ENCODE measurements at places on chromosomes 7 and 10. TPM values are rescaled to one million over a fixed set of nuclear protein-coding genes. Genes with fewer than 3 reads are reported as not detected.

HSPB1 gene
- total RNA-seq = 809 TPM

MYL10 gene
- not detected for total RNA-seq

CYP2C9 gene
- not detected for total RNA-seq

SLC26A5 gene
- not detected for total RNA-seq

FAM131B gene
- total RNA-seq = 1.5 TPM

GOLGA7B gene
- 0.29 TPM for total RNA-seq

EFCAB10 gene
- total RNA-seq = 0.42 TPM

NME8 gene
- total RNA-seq = not detected

TAS2R3 gene
- total RNA-seq = 0.78 TPM

AUTS2 gene
- 6.6 TPM for total RNA-seq

NKX1-2 gene
- total RNA-seq = not detected

KCND2 gene
- total RNA-seq = 2.7 TPM

CRYGN gene
- 0.16 TPM for total RNA-seq

AKR1C8 gene
- not detected for total RNA-seq

BHLHA15 gene
- total RNA-seq = not detected

DNAJC12 gene
- total RNA-seq = 5.8 TPM

NUDT1 gene
- 29.9 TPM for total RNA-seq

CTNNA3 gene
- 6.9 TPM for total RNA-seq

STAG3 gene
- not detected for total RNA-seq

ANXA8L1 gene
- total RNA-seq = not detected

LSM5 gene
- 26.3 TPM for total RNA-seq

BTAF1 gene
- total RNA-seq = 28.5 TPM

SEMA3D gene
- total RNA-seq = 0.36 TPM

VAX1 gene
- total RNA-seq = not detected

MACC1 gene
- total RNA-seq = 0.05 TPM

UNCX gene
- not detected for total RNA-seq

SVIL gene
- total RNA-seq = 65.8 TPM

INTS1 gene
- 58.5 TPM for total RNA-seq

SKIDA1 gene
- 0.26 TPM for total RNA-seq

GIMAP4 gene
- total RNA-seq = not detected

MLXIPL gene
- 10.6 TPM for total RNA-seq

C10orf62 gene
- total RNA-seq = 0.62 TPM

DNMBP gene
- 12.8 TPM for total RNA-seq

SSMEM1 gene
- not detected for total RNA-seq

LRRD1 gene
- total RNA-seq = 0.29 TPM

FKBP6 gene
- 0.11 TPM for total RNA-seq

MOGAT3 gene
- not detected for total RNA-seq

RADIL gene
- total RNA-seq = 1.8 TPM

GJD4 gene
- 13.9 TPM for total RNA-seq

PROSER2 gene
- 15.0 TPM for total RNA-seq

Data from myocyte (in vitro differentiated cells).